ENCODE measurements at places on chromosomes 1 and 21.
A peak's percentile ranks its signal among the peaks of the same experiment; 100 is the strongest.

- DNase-seq, result no peak
Observed at GRCh38 chr1:228329887-228330286, 76.7 kb downstream of the TRIM11 start.

DNA sequence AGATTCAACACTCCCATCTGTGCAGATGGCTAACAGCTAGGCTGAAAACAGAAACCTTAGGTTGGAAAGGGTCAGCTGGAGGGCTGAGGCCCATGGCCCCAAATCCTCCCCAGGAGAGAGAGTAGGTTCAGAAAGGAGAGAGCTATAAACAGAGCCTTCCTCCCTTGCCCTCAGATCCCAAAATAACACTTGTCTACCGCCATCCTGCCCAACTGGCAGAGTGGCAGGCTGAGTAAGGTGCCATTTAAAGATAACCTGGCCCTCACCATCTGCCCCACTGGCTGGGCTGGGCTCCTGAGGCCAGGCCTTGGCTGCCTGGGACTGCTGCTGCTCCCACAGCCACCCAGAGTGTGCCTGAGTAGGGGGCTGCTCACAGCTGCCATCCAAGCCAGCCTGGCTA lies 4.3 kb upstream of the SHISA4 start:
- no peak for DNase-seq

GRCh38 chr1:22709227-22709626 lies 1.4 kb upstream of the EPHB2 start:
- no peak for DNase-seq

GRCh38 chr1:19858893-19859292 lies 23.3 kb upstream of the OTUD3 start:
- DNase-seq, result no peak

DNA sequence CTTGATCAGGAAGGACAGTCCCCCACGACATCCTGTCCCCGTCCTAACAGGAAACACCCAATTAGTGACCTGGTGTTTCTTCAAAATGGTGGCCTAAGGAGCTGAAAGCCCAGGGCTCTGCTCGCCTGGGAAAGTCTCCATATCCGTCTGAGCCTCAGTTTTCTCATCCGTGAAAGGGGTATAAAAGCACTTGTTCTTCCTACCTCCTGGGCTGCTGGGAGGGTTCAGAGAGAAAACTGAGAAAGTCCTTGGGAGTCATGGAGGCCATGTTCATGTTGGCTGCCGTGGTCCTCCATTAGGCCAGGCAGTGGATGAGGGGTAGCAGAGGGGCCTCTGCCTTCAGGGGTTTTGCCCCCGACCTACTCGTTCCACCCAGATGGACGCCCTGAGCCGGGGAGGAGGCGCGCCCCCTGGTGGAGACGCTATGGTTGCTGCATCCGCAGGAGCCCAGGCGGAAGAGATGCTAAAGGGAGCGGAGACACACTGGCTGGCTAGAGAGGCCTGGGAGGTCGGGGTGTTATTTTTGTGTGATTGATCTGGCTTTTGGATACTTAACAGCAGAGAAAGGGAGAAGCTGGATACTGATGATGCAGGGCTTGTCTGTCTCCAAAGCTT lies 113.5 kb downstream of the PRDM2 start:
- DNase-seq, result no peak

- DNase-seq, result no peak
Observed at GRCh38 chr1:47962750-47963492, 34.3 kb downstream of the TRABD2B start.

DNA sequence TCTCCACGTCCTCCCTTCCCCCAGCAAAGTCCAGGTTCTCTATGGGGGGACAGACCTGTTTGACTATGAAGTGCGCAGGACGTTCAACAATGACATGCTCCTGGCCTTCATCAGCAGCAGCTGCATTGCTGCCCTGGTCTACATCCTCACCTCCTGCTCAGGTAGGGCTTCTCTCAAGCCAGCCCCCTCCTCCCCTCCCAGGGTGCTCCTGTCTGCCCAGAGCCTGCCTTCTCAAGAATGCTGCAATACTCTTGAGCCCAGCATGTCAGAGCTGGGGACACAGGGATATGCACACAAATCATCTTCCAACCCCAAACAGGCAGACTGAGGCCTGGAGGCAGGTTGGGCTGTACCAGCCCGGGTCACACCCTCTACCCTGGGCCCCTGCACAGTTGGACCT lies 35.4 kb downstream of the DISP3 start:
- DNase-seq, result no peak

DNA sequence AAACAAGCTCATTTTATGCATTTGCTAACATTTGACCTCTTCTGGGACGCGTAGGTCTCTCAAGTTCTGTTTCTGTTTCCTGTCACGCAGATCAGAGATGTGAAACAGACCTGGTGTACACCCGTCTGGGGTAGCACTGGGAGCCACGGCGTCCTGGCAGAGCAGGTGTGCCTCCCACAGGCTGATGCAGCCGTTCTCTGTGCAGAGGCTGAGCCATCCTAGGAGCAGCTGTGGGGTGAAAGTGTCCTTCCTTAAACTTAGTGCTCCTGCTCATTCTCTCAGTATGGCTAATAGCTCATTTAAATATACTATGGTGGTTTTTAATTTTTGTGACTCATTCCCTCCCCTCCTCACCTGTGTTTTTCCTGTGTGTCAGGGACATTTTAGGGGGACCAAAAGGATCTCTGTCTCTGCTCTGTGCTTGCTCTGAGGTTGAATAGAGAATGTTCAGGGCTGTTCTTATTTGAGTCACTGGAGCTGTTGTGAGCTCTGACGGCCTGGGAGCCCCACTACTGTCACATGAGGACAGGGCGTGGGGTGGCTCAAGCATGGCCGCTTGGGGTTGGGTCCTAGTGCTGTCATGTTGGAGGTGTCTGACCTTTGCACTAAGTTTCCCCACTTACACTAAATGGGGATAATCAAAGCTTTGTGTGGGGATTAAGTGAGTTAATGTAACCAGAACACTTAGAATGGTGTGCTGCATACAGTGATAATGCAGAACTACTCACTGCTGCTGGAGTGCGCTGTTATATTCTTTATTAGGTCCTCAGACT lies 43.0 kb downstream of the GALNT2 start:
- peak; percentile 34 for DNase-seq

- no peak for DNase-seq
Observed at GRCh38 chr1:109719337-109719837, 7.3 kb downstream of the GSTM5 start.

GRCh38 chr1:159753386-159753785 lies 27.4 kb upstream of the DUSP23 start:
- no peak for DNase-seq

DNA sequence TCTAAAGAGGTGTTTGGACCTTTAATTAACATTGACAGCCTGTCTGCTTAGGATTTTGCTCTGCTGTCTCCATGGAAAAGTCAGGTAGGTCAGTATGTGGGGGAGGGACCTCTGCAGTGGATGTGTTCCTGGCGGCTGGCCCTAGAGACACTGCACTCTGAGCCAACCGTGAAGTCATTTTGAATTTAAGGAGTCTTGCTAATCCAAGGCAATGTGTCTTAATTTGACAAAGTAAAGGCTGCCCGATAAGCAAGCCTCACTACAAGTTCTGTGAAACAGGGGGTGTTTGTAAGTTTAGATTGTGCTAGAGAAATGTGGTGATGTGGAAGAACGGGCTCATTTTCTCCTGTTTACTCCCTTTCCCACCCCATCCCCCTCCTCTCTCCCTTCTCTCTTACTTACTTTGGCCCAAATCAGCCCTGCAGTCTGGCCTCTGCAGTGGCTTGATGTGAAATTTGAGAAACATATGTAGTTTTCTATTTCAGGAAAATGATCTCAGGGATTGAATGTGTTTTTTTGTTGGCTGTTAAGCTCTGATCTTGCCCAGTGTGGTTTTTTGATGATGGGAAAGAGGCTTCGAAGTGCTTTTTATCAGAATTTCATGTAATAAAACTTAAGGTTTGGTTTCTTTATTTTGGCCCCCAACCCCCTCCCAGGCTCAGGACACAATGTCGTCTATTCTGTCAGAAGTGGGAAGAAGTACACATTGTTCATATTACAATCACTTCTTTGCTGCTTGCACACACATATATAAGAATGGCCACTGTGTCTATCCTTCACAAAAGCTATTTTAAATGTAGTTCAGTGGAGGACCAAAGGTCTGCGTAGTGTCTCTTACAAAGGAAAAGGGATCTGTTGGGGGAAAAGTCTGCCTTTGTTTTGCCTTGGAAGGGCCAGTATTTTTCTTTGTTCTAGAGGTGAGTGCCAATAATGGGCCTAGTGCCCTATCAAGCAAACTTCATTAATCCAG lies 96.6 kb downstream of the FGGY start:
- no peak for DNase-seq

DNA sequence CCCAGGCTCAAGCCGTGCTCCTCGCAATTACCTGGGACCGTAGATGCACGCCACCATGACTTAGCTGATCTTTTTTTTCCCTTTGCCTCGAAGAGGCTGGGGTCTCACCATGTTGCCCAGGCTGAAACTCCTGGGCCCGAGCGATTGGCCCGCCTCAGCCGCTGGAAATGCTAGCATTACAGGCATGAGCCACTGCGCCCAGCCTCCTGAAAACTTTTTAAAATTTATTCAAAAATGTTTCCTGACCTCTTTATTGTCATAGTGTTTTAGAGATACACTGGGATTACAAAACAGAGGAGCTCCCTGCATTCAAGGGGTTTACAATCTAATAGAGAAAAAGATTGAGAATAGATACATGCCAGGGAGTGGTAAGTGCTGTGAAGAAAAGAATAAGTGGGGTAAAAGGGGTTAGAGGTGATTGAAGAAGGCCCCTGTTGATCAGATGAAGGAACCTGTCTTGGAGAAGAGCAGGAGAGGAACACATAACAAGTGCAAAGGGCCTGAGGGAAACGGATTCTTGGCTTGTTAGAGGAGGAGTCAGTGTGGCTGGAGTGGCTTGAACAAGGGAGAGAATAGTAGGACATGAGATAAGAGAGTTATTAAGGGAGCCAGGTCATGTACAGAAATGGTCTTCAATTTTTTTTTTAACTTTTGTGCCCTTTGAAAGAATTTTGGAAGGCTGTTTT lies 1.7 kb upstream of the TRIM33 start:
- no peak for DNase-seq

- no peak for DNase-seq
Observed at GRCh38 chr1:12447307-12447706, 170.7 kb downstream of the DHRS3 start.

DNA sequence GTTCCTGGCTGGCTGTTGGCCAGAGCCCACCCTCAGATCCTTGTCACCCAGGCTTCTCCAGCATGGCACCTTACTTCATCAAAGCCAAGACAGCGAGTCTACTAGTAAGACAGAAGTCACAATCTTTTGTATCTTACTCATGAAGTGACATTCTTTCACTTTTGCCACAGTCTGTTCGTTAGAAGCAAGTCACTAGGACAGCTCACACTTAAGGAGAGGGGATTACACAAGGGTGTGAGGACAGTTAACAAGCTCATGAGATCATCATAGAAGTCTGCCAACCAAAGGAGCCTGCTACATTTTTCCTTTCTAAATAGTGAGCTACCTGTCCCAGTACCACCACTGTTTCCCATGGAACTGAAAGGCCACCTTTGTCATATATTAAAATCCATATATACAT lies 61.5 kb downstream of the PACC1 start:
- DNase-seq, result no peak

GRCh38 chr21:36038701-36039497 lies 21.4 kb downstream of the SETD4 start:
- no peak for DNase-seq

DNA sequence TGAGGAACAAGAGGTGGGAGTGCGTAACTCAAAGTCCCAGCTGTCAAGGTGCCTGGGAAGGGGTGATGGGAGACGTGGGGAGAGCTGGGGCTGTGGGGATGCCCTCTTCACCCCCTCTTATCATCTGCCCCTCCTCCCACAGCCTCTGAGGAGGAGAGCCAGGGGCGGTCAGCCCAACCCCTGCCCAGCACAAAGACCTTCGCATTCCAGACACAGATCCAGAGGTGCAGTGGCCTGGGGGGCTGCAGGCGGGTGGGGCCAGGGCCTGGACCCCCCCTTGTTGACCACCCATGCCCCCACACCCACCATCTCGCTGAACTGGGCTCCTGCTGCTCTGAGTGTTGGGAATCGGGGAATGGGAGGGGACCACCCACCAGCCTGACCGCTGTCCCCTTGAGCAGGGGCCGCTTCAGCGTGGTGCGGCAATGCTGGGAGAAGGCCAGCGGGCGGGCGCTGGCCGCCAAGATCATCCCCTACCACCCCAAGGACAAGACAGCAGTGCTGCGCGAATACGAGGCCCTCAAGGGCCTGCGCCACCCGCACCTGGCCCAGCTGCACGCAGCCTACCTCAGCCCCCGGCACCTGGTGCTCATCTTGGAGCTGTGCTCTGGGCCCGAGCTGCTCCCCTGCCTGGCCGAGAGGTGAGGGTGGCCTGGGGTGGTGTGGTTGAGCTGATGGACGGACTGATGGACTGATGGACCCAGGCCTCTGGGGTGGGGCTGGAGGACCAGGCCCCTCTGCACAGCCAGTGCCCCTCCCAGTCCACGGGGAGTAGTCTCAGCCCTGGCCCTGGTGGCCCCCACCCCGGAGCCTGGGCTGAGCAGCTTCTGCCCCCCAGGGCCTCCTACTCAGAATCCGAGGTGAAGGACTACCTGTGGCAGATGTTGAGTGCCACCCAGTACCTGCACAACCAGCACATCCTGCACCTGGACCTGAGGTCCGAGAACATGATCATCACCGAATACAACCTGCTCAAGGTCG lies 29.7 kb downstream of the TRIM11 start:
- no peak for DNase-seq

DNA sequence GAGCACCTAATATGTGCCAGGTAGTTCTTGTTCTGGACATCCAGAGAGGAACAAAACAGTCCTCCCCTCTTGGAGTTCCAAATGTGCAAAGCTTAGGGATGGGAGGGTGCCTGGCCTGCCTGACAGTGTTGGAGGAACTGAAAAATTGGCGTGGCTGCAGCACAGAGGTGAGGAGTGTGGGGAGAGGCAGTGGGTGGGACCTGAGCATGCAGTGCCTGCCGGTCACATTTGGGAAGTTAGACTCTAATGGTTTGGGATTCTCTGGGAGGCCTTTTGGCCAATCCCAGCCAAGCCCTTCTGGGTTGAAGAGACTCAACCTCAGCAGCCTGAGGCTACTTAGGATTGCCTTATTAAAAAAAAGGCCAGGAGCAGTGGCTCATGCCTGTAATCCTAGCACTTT lies 2.3 kb upstream of the TCEA3 start:
- no peak for DNase-seq

GRCh38 chr1:174701565-174701964 lies 253.8 kb downstream of the GPR52 start:
- DNase-seq, result no peak

DNA sequence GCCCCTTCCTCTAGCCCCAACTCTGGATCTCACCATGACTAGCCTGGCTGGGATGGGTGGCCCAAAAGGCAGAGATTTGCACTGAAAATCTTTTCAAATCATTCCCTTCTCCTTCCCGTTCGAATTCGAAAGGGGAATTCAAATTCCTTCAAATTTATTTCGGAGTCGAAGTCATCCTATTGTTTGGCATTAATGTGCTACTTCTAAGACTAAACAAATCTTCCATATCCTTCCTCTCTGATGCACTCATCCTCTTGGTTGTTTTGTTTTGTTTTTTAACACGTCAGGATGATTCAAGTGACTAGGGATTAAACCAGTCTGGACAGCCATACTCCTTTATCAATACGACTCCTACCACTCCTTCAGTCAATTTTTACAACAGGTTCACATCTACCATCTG lies 95.5 kb upstream of the SGIP1 start:
- DNase-seq, result no peak
